ENCODE measurements at places on chromosomes 7 and 10.

- DNase-seq = no peak
These were observed 160.8 kb downstream of the CREB5 start for GRCh38 chr7:28573059-28573553.

GRCh38 chr10:96721207-96721572 is 876 bp upstream of the PIK3AP1 start:
- no peak for DNase-seq

DNA sequence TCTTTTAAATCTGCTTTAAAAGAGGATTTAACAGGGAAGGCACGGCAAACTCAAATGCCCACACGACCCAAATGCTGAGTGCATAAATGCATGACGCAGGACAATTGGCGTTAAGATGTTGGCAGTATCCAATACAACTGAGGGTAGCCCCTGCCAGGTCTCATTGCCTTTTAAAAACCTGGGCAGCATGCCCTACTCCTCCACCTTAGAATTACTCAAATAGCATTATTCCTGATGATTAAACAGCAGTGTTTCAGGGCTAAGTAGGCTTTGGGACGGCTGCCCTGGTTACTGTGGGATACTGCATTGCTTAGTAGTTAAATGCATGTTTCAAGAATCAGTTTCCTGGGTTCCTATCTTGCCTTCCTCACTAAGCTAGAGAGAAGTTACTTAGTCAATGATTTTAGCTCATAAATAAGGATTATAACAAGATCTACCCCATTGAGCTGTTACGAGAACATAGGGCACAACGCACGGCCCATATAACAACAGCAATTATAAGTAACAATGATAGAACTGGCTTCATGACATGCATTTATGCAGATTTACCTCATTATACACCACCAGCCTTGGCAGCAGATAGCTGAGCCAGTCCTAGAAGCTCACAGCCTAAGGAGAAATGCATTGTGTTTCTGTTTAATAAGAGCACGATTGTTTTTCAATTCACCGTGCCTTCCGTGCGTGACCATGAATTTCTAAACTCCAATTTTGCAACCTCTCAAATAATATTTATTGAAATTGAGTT is 7.9 kb downstream of the TUBAL3 start:
- DNase-seq = no peak

- DNase-seq = no peak
These were observed 319.1 kb upstream of the PHYHIPL start for GRCh38 chr10:58857251-58857805.

GRCh38 chr7:19024261-19024660 is 93.2 kb downstream of the TWIST1 start:
- DNase-seq = no peak

DNA sequence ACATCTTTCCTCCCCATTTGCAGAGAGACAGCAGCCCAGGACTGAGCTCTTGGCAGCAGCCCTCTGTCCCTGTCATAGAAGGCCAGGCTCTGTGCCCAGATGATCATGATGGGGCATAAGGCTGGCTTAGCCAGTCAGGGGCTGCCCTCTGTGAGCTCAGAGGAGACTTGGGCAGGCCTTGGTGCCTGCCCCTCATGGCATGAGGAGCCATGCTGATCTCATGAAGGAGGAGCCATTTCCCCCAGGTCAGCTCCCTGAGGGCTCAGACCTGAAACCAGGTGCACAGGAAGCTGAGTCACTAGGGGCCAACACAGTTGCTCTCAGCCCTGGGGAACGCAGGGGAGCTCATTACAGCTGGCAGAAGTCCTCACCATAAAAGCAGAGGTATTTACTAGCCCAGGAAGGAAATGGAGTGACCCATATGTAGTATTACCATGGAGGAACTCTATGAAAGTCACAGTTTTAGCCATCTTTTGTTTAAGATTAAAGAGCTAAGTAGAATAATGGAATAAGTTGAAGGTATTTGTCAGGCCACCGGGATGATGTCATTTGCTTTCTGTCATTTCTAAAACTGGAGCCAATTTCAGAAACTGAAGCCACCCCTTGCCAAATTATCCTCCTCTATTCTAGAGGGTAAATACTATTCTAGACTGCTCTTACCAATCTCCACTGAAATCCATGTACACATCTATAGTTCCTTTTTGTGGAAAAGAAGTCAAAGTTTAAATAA is 362.4 kb upstream of the ZNF32 start:
- DNase-seq = no peak

GRCh38 chr10:17682236-17682946 is 38.4 kb downstream of the STAM start:
- no peak for DNase-seq

- DNase-seq = no peak
These were observed 48.7 kb downstream of the BTRC start for GRCh38 chr10:101402711-101403110.

Data from stimulated activated CD4-positive, alpha-beta T cell treated with anti-CD3 and anti-CD28 coated beads, Interleukin-1b, Interleukin-23, amount 100 ng/mL, for 1 hour (primary cell).